ENCODE measurements at places on chromosomes 2 and 18.
A peak's percentile ranks its signal among the peaks of the same experiment; 100 is the strongest.

GRCh38 chr2:140504601-140505000 lies 1626.2 kb downstream of the LRP1B start:
- peak; percentile 20 for DNase-seq

DNA sequence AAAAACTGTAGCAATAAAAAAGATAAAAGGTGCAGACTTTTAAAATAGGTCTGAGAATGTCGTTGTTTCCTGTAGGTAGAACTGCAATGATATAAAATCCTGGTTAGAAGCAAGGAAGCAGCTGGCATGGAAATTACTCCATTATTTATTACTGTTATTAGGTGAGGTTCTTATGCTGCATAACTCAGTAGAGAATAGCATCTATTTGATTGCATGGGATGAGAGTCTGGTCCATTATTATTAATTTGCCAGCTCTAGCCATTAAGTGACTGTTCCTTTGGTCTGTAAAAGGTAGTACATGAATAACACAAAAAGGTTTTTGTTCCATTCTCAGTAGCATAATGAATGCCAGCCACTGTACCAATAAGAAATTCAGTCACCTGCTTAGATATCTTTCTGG lies 358.6 kb downstream of the RBM43 start:
- DNase-seq, result no peak

GRCh38 chr2:64114063-64114911 lies 29.9 kb downstream of the PELI1 start:
- peak; percentile 82 for DNase-seq

- no peak for DNase-seq
Measured at GRCh38 chr2:10346929-10347561, 44.3 kb downstream of the HPCAL1 start.

GRCh38 chr18:74739926-74740325 lies 142.3 kb downstream of the ZNF407 start:
- no peak for DNase-seq

DNA sequence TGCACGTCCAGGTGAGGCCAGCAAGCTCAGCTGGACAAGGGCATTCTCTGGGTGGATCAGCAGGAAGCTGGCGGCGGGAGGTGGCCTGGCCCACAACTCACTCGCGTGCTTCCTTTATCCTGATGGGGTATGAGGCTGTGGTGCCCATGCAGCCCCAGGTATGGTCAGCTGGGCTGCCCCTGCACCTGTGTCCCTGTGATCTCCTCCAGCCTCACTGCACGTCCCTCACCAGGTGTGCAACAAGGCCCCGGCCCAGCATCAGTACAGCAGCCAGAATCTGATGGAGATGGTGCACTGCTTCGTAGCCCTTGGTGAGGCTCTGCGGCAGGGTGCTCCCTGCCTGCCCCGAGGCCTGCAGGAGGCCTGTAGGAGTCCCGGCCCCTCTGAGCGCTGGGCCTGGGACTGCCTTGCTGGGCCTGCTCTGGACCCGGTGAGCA lies 17.6 kb downstream of the MROH2A start:
- DNase-seq, result no peak

GRCh38 chr18:57627488-57627887 lies 5.9 kb upstream of the NARS1 start:
- DNase-seq, result peak; percentile 61

GRCh38 chr2:43131890-43132682 lies 94.3 kb downstream of the ZFP36L2 start:
- no peak for DNase-seq

DNA sequence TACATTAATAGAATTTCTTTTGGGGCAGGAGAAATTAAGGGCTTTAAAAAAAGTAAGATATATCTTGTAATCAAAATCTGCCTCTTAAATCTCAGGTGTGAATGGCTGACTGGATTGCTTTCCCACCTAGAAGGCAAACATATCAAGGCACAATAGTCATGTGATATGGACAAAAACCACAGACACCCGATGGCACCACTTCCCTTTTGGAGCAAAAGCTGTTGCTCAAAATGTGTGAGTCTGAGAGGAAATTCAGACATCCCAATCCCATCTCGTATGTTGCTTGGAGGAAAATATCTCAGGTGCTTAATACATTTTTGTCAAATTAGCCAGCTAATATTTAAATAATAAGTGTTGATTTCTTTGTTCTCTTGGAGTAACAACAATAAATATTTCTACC lies 120.7 kb downstream of the KCNF1 start:
- DNase-seq, result no peak

Measured in astrocyte of the spinal cord (primary cell).